ENCODE measurements at places on chromosomes 16 and 17.

GRCh38 chr17:12983991-12984884, 33.6 kb downstream of the ELAC2 start:
- H3K4me3 ChIP-seq, result no peak overlapping the region
- H3K4me1 ChIP-seq, result peaks cover 21% of the 10 kb centered on the region
- H3K27ac ChIP-seq, result no peak overlapping the region
- peak; percentile 53 for DNase-seq

DNA sequence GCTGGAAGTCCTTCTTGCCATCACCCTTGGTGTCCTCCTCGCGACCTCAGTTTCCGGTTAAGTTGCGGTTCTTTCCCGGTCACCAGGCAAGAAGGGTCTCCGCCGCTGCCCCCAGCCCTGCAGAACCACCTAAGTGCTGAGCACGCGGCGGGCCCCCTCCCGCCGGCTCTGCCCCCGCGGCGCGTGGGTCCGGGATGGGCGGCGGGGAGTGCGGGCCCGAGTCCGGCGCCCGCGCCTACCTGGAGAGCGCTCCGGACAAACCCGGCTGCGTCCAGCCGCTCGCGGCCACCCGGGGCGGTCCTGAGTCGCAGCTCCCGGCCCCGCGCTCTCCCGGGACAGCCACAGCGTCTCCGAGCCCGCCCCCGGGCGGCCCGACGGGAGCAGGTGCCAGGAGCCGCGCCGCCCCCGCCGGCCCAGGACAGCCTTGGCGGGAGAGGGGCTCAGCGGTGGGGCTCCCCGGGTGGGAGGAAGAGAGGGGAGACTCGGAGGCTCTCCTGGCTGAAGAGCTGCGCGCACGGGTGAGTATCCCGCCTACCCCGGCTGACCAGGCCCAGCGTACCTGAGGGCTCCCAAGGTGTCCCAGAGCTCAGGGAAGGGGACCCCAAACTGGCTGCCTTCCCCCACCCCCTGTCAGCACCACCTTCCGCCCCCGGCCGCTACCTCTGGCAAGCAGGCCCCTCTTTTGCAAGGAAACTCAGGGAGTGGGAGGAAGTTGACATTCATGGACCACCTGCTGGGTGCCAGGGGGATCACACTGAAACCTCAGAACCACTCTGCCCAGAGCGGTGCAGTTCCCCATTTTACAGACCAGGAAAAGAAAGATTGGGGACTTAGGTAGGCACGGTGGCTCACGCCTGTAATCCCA, 22.2 kb upstream of the C17orf113 start:
- H3K27ac ChIP-seq, result no peak overlapping the region
- H3K4me1 ChIP-seq, result peaks cover 12% of the 10 kb centered on the region
- no peaks in the 10 kb centered on the region for H3K27me3 ChIP-seq
- H3K4me3 ChIP-seq, result peak overlapping the region; percentile 61
- DNase-seq, result no peak

DNA sequence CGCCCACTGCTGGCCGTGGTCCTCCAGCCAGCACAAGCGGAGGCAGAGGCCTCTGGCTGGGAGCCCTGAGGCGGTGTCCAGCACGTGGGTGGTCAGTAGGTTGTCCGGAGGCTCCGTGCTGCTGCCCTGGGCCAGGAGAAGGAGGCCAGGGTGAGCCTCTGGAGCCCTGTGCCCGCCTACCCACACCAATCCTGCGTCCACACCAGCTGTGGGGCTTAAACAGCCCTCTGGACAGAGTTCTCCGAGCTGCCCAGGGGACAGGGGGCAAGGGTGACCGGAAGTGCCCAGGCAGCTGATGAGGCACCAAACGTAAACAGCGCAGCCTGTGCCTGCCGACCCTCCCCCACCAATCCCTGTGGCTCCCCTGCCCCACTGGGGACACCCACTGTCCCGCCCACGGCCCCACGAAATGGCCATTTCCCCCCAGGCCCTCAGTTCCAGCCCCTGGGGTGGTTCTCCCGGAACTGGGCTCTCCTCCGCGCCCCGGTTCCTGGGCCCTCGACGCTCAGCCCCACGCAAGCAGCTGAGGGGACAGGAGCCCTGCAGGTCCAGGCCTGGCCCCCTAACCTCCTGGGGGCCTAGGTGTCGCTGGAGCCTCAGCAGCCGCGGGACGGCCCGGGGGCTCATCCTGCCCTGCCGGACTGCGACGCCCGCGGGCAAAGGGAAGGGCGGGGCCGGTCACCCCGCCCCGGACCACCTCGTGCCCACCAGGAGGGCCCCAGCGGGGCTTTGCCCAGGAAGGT, 27.9 kb upstream of the DBNDD1 start:
- H3K36me3 ChIP-seq, result no peaks in the 10 kb centered on the region
- H3K4me1 ChIP-seq, result peaks cover 12% of the 10 kb centered on the region
- peak overlapping the region; percentile 76 for H3K4me3 ChIP-seq
- no peak overlapping the region for H3K27ac ChIP-seq

GRCh38 chr17:1787301-1787902, 25.5 kb downstream of the SERPINF1 start:
- peak overlapping the region; percentile 82 for H3K27ac ChIP-seq
- H3K36me3 ChIP-seq, result no peaks in the 10 kb centered on the region
- DNase-seq, result peak; percentile 71
- peak overlapping the region; percentile 2 for H3K4me3 ChIP-seq

DNA sequence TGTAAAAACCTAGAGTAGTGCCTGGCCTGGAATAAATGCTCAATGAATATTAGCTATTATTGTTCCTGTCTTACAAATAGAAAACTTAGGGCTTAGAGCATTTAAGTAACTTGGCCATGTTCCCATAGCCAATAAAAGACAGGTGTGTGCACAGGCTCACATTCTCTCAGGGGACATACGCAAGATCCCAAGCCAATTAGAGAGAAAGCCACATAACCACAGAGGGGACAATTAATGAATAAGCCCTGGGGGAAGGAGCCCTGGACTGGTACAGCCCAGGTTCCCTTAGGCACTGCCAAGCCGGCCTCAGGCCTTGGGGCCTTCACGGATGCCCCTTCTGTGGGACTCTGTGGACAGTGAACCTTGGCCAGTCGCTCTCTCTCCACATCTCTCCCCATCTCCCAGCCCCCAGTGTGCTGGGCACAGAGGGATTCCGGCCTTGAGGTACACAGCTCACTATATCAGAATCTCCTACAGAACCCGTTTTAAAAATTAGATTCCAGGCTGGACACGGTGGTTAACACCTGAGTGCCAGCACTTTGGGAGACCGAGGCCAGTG, 27.3 kb upstream of the ABCC12 start:
- H3K4me1 ChIP-seq, result no peaks in the 10 kb centered on the region
- H3K36me3 ChIP-seq, result no peaks in the 10 kb centered on the region
- no peaks in the 10 kb centered on the region for H3K27me3 ChIP-seq

DNA sequence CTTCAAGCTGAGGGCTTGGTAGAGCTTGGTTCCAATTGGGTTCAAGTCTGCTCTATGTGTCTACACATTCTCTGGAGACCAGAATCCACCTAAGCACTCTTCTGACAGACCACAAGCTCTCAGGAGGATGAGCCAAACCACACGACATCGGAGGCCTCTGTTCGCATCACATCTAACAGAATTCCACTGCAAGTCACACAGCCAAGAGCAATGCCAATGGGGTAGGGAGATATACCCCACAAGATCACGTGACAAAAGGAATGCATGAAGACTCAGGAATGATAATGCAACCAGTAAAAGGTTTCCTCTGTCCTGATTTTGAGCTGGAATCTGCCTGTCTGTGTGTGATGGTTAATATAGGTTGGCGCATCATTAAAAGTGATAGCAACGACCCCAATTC, 46.6 kb upstream of the RPL38 start:
- H3K4me3 ChIP-seq, result no peak overlapping the region
- H3K36me3 ChIP-seq, result no peaks in the 10 kb centered on the region
- H3K27ac ChIP-seq, result no peak overlapping the region
- no peak for DNase-seq
- H3K4me1 ChIP-seq, result no peaks in the 10 kb centered on the region

DNA sequence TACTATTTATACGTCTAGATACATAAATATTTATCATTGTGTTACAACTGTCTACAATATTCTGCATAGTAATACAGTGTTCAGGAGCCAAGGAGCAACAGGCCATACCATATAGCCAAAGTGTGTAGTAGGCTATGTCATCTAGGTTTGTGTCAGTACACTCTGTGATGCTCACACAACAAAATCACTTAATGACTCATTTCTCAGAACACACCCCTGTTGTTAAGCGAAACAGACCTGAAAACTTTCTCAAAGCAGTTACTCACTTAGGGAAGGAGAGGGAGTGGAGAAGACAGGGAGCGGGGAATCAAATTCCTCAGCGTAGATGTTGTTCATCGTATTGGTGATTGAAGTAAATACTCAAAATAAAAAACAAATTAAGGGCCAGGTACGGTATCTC, 269.5 kb downstream of the STX8 start:
- H3K27ac ChIP-seq, result no peak overlapping the region
- H3K4me3 ChIP-seq, result no peak overlapping the region
- H3K36me3 ChIP-seq, result no peaks in the 10 kb centered on the region
- H3K27me3 ChIP-seq, result no peaks in the 10 kb centered on the region
- no peak for DNase-seq

DNA sequence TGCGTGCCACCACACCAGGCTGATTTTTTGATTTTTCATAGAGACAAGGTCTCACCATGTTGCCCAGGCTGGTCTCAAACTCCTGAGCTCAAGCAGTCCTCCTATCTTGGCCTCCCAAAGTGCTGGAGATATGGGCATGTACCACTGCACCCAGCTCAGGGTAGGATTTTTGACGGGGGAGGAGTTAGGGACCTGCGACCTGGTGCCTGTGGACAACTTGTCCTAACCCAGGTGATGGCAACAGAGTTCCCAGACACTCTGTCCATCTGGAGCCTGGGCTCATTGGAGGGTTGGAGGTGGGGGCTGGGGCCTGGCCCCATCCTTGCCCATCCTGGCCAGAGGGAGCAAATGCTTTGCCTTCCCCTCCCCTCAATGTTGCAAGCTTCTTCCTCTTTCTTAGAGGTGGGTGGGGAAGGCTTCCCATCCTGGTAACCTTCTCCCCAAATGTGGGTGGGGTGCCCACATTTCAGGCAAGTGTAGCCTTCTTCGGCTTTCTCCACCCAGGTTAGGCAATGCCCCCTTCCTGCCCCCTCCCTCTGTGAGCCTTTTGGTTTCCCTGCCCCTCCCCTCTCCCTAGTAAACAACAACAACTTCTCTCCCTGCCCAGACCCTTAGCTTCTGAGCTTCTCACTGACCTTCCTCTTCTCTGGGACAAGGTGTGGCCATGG, 24.9 kb downstream of the RARA start:
- no peaks in the 10 kb centered on the region for H3K27me3 ChIP-seq
- no peak for DNase-seq
- peak overlapping the region; percentile 70 for H3K27ac ChIP-seq

DNA sequence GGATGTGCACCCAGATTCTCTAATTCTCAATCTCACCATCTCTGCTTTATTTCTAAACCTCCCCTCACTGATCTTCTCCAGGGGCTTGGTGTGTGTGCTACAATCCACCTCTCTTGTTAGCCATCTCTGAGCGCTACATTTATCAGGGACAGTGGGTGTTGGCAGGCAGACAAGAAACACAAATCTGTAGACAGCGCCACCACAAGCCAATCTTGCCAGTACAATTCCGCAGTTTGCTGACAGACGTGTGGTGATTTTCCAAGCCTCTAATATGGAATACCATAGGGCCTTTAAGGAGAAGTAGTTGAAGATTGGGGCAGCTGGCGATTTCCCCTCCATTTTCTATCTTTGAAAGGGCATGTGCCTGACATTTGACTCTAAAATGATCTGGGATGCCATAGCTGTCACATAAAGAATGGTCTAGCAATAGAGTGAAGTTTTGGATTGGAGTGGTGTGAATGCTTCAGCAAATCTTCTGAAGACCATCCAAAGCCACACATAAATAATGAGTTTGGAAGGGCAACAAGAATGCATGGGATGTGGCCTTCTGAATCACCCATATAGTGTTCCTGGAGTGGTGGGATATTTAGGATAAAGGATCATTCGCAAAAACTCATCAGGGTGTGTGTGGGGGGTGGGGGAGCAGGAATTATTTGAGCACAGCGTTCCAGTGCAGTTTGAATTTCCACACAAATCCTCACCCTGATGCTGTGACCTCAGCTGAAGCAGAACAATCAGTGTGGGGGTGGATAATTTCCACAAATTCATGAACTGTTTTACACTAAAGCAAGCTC, 12.0 kb upstream of the ANKFN1 start:
- H3K27me3 ChIP-seq, result no peaks in the 10 kb centered on the region
- no peak overlapping the region for H3K27ac ChIP-seq
- no peaks in the 10 kb centered on the region for H3K36me3 ChIP-seq
- H3K4me1 ChIP-seq, result no peaks in the 10 kb centered on the region
- no peak overlapping the region for H3K4me3 ChIP-seq
- DNase-seq, result no peak

- H3K4me1 ChIP-seq, result peaks cover 3% of the 10 kb centered on the region
- no peaks in the 10 kb centered on the region for H3K27me3 ChIP-seq
- H3K4me3 ChIP-seq, result no peak overlapping the region
Measured at GRCh38 chr17:27475981-27476895, 20.0 kb downstream of the KSR1 start.

DNA sequence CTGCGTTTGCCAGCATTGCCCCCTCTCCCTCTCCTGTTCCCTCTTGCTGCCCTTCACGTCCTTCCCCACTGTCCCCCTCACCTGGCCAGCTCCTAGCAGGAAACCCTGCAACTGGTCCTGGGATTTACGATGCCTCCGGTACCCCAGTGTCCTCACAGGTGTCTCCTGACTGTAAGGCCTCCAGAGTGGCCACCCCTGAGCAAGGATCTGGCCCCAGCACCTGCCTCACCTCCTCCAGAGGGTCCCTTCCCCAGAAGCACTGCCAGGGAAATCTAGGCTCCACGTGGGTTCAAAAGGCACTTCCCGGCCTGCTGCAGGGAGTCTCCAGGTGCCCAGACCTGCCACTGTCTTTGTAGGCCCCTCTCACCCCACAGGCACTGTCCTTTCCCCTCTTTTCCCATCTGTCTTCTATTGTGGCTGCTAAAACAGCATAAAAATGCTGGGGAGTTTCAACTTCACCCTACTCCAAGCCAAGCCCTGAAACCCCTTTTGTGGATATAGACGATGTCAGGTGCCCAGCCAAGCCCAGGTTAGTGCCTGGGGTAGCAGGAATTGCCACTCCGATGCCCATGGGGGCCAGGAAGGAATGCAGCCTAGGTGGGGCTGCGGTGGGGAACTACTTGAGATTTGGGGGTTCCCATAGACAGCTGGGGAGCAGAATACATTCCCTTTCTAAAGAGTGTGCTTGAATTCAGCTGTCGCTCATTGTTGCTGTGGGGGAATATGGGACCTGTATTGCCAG, 25.7 kb downstream of the RAB11FIP4 start:
- H3K27me3 ChIP-seq, result no peaks in the 10 kb centered on the region
- DNase-seq, result no peak
- H3K36me3 ChIP-seq, result no peaks in the 10 kb centered on the region
- no peak overlapping the region for H3K27ac ChIP-seq
- H3K4me1 ChIP-seq, result no peaks in the 10 kb centered on the region

DNA sequence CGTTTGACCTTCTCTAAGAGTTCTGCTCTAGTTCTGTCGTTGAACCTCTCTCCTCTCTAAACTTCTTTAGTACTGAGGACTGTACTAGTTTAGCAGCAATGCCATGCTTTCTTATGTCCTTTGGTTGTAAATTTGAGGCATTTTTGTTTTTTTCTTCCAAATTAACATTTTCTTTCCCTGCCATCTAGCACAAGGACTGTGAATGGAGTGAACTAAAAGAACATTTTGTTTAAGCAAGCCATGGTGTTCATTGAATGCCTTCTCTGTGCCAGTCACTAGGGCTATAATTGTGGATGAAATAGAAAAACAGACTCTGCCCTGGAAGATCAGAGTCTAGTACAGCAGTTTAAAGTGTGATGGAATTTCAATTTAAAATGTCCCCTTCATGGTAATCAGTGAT, 137.9 kb downstream of the FTO start:
- peaks cover 13% of the 10 kb centered on the region for H3K4me1 ChIP-seq
- DNase-seq, result no peak
- H3K4me3 ChIP-seq, result no peak overlapping the region
- H3K27me3 ChIP-seq, result no peaks in the 10 kb centered on the region
